ENCODE measurements at places on chromosomes 2 and 18.
A peak's percentile ranks its signal among the peaks of the same experiment; 100 is the strongest.

DNA sequence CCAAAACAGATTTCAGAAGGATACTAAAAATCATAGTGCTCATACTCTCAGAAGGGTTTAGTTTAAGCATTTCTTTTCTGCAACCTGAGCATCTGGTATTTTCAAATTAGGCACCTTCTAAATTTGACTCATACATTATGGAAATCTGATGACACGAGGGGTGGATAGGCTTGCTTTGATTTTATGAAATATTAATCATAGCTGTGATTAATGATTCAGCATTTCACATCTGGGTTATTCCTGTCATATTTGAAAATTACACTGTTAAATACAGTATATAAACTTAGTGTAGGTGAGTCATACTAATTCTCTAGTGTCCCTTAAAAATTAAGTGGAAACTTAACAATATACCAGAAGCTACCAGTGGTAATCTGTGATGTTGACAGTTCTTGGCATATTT, 47.7 kb downstream of the MRPS9 start:
- no peak for DNase-seq

GRCh38 chr18:2570772-2571199, 519 bp downstream of the METTL4 start:
- DNase-seq: peak; percentile 19

- DNase-seq: no peak
These were observed 48.6 kb upstream of the FHL2 start for GRCh38 chr2:105447476-105447875.

- DNase-seq: peak; percentile 54
These were observed 169.0 kb upstream of the HAAO start for GRCh38 chr2:42961385-42961811.

DNA sequence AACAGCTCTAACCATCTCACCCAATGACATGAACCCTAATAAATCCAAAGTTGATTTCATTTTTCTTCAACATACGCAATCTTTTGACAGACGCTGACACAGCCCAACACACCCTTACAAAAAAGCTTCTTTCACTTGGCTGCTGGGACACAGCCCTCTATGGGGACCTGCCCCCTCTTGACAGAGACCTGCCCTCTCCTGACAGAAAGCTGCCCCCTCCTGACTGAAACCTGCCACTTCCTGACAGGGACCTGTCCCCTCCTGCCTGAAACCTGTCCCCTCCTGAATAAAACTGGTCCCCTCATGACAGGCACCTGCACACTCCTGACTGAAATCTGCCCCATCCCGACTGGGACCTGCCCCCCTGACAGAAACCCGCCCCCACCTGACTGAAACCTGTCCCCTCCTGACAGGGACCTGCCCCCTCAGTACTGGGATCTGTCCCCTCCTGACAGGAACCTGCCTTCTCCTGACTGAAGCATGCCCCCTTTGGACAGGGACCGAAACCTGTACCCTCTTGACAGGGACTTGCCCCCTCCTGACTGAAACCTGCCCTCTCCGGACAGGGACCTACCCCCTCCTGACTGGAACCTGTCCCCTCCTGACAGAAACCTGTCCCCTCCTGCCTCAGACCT, 87.9 kb downstream of the PXDN start:
- no peak for DNase-seq

DNA sequence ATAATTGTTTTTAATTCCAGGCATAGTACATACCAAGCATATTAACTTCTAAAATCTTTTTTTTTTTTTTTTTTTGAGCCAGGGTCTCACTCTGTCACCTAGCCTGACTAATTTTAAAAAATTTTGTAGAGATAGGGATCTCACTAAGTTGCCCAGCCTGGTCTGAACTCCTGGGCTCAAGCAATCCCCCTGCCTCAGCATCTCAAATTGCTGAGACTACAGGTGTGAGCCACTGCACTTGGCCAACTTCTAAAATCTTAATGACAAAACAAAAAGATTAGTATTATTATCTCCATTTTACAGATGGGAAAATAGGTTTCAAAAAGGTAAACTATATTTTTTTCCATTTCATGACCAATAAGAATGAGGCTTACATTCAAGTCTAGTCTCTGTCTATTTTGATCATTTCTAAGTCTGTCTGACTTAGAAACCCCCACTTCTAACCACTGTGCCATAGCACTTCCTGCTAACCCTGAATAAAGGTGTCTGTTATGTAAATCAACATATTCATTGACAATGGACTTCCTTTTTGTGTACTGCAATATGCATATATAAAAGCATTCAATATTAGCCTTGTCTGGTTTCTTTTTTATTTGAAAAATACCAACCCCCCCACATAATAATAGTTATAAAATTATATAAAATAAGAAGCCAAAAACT, 28.7 kb upstream of the ZEB2 start:
- no peak for DNase-seq

- DNase-seq: no peak
These were observed 1.8 kb downstream of the NEU2 start for GRCh38 chr2:233034091-233034882.

- DNase-seq: no peak
These were observed 105.7 kb upstream of the KCTD1 start for GRCh38 chr18:26653943-26654615.

- no peak for DNase-seq
These were observed 310.8 kb downstream of the EIPR1 start for GRCh38 chr2:3066831-3067230.

- DNase-seq: no peak
These were observed 362.6 kb upstream of the SMIM21 start for GRCh38 chr18:75790111-75790510.

DNA sequence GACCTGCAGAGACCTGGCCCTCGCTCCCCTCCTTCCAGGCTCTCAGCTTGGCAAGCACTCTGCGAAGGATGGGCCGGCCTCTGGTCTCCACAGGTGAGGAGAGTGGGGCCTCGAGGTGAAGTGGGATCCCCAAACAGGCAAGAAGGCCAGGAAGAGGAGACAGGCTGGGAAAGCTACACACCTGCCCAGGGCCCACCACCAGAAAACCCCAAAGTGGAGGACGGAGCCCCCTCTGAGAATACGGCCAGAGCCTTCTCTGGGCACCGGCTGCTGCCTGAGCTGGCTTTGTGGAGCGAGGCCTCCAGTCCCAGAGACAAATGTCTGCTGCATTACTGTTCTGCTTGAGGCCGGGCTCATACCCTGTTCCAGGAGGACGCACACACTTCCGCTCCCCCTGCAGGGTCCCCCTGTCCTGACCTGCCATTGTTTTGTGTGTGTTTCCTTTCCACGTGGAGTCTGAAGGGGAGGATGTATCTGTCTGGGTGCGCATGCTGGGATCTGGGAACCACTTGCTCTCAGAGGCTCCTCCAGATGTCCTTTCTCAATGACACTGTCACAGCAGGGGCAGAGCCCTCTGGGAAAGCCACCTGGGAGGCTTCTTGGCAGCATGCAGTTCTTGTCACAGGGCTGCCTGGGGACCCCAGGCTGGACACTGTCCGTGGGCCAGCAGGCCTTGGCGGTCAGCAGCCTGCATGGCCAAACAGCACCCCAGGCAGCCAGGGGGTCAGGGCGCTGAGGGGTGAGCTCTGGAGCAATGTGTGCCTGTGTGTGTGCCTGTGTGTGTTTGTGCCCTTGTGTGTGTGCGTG, 20.8 kb downstream of the KCNF1 start:
- no peak for DNase-seq

GRCh38 chr18:55589625-55590291, 1.8 kb upstream of the TCF4 start:
- DNase-seq: peak; percentile 91

- DNase-seq: no peak
These were observed 220.4 kb upstream of the FOSL2 start for GRCh38 chr2:28172114-28172898.
